NCI-H524 treated with DMSO at 0.1 percent for 48 hours (cell line): ENCODE measurements at places on chromosomes 2 and 18.
A peak's percentile ranks its signal among the peaks of the same experiment; 100 is the strongest.

GRCh38 chr2:181680055-181680936, at the start of gene NEUROD1:
TSS of gene NEUROD1 (minus strand) at chr2:181680517. CDS start at chr2:181678860, 1,657 bp downstream.
- DNase-seq = peak; percentile 95

GRCh38 chr2:59353306-59353921, 1112.3 kb upstream of the FANCL start:
- no peak for DNase-seq

DNA sequence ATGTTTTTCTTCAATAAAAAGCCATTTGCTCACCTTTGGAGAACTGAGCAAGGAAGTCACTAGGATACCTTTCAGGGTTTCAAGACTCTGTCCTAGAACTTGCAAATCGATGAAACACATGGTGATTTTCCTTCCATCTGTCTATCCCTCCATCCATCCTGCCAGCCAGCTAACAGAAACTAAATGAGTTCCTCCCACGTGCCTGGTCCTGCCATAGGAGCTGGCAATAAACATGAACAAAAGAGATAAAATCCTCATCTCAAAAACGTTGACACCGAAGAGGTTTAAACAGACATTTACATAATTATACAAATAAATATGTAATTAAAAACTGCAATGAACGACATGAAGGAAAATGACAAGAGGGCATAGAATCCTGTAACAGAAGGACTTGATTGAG, 249.0 kb downstream of the PID1 start:
- DNase-seq = no peak

- no peak for DNase-seq
Observed at GRCh38 chr2:138654146-138654545, 126.0 kb downstream of the NXPH2 start.
